ENCODE measurements at places on chromosomes 6 and 20. TPM values are rescaled to one million over a fixed set of nuclear protein-coding genes. Genes with fewer than 3 reads are reported as not detected.

The TSHZ2 gene
- 7.1 TPM for total RNA-seq

The AKAP12 gene
- total RNA-seq, result 0.78 TPM

The FOXS1 gene
- not detected for total RNA-seq

The SLC17A9 gene
- total RNA-seq, result 5.8 TPM

The SLC22A16 gene
- total RNA-seq, result not detected

The XKR7 gene
- total RNA-seq, result not detected

The ADGB gene
- not detected for total RNA-seq

The HRH3 gene
- not detected for total RNA-seq

The MACROD2 gene
- total RNA-seq, result not detected

All from activated CD4-positive, alpha-beta memory T cell treated with anti-CD3 and anti-CD28 coated beads, Interleukin-2, amount 10 ng/mL, durations not matched to agents 7 days and 5 days (primary cell).